ENCODE measurements at places on chromosomes 16 and 17.

DNA sequence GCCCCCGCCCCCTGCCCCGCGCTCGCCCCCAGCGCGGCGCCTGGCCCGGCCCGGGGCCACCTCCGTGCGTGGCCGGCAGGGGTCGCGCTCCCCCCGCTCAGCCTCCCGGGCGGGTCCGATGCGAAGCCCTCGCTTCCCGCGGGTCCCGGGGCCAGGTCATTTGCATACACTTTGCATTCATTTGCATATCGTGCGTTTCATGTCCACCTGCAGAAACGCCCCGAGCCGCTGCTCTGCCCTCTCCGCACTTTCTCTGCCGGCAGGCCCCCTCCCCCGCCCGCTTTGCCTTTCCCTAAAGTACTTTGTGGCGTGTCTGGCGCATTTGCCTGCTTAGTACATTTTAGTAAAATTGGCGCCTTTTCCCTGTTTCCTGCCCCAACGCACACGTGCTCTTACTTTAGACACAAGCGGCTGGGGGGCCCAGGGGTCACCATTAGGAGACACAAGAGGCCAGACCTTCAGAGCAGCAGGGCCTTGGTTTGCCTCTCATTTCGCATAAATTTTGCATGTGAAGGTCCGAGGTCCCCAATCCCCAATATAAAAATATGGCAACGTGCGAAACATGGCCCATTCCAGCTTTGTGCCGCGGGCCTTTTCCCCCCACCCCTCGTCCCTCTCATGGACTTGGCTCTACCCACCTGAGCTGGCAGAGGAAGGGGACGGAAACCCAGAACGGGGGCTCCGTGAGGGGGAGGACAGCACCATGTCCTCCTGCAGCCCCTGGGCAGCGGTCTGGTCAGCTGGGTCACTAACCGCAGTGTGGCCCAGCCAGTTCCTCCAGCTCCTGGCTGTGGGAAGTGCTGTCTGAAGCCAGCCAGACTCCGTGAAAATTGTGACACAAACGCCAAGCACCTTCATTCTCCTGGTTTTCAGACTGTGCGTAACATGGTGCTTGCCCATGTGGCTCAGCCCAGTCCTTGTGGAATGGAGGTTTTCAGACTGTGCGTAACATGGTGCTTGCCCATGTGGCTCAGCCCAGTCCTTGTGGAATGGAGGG, 34.8 kb downstream of the CBFA2T3 start:
- peak; percentile 42 for DNase-seq

GRCh38 chr16:9124908-9125584, 33.6 kb downstream of the HAPSTR1 start:
- DNase-seq = no peak

- DNase-seq = no peak
These were observed 13.9 kb downstream of the KDM8 start for GRCh38 chr16:27217256-27217655.

DNA sequence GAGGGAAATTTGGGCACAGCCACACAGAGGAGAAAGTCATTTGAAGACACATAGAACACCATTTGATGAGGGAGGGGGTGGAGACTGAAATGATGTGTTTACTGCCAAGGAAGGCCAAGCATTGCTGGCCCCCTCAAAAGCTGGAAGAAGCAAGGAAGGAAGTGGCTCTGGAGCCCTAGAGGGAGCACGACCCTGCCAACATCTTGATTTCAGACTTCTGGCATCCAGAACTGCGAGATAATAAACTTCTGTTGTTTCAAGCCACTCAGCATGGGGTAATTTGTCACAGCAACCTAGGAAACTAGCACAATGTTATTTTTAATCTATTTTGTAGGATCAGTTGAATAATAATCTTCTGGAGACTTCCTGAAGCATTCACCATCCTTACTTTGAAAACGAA, 314.8 kb upstream of the GOT2 start:
- DNase-seq = no peak

All from lung (tissue), 17 donors.